ENCODE measurements at places on chromosomes 3 and 15.

DNA sequence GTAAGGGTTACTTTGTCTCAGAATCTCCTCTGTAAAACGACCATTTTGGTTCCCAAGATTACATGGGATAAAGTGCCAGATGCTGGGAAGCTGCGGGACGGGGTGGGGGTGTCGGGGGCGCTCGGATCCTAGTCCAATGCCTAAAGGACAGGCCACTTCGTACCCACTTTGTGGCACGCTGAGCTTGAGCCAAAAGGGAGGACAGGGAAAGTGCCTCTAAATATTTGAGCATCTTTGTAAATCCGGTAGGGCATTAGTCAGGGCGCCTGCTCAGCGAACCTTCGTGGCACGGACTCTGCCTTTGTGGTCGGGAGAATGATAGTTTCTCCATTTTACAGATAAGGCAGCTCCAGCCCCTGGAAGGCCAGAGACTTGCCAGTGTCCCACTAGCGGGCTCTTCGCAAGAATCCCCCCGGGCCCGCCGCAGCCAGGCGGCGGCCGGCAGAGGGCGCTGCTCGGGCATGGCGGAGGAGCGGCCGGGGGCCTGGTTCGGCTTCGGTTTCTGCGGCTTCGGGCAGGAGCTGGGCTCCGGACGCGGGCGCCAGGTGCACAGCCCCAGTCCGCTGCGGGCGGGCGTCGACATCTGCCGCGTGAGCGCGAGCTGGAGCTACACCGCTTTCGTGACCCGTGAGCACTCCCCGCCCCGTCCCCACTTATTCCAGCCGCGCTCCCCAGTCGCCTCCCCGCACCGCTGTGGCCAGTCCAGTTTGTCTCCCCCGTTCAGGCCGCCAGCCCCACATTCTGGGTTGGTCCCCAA, 1.8 kb downstream of the RCCD1 start:
- peak; percentile 41 for DNase-seq

DNA sequence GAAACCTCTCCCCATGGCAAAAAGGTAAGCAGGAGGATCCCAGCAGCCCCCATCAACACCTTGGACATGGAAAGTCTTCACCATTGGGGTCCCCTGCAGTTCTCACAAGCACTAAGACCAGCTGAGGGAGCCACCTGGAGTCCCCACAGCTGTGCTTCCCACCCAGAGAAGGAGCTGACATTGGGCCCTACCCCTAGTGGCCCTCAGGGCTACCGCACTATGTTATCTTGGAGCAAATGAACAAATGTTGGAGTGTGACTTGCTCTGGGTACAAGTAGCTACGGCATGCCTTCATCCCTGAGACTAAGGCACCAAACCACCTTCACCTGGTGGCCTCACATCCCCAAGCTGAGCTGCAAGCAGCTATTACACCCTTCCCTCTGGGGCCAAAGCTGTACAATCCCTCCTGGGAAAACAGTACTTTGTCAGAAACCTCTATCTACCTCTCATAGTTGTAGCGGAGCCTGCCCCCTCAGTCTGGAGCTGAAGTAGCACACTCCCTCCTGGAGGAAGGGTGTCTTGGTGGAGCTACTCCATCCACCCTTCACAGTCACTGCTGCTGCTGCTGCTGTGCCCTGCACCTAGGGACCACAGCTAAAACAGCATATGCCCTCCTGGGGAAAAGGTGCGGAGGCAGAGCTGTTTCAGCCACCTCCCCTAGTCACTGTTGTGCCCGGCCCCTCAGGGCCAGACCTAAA, 42.7 kb downstream of the SERP1 start:
- DNase-seq = no peak

- DNase-seq = no peak
These were observed 89.2 kb downstream of the TMEM108 start for GRCh38 chr3:133127381-133127780.

GRCh38 chr3:28485164-28485563, 136.5 kb upstream of the AZI2 start:
- no peak for DNase-seq

DNA sequence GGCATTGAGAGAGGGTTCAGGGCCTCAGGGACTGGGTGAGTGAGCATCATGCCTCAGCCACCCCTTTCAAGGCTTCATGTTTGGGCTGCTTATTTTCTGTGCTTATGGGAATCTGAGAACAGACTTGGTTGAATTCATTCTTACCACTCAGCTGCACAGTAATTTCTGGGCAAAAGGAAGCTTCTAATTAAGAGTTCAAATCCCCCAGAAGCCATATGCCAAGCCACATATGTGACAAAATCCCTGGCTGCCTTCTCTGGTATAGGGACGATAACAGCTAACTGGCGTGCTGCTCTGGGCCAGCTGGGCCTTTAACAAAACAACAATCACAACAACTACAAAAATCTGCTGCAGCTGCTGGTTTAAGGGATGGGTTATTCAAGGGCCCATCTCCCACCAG, 181.0 kb upstream of the ANKRD28 start:
- no peak for DNase-seq

- DNase-seq = no peak
These were observed 126.9 kb upstream of the MEF2A start for GRCh38 chr15:99438691-99439523.

GRCh38 chr15:76460871-76461270, 124.3 kb downstream of the ISL2 start:
- DNase-seq = no peak

DNA sequence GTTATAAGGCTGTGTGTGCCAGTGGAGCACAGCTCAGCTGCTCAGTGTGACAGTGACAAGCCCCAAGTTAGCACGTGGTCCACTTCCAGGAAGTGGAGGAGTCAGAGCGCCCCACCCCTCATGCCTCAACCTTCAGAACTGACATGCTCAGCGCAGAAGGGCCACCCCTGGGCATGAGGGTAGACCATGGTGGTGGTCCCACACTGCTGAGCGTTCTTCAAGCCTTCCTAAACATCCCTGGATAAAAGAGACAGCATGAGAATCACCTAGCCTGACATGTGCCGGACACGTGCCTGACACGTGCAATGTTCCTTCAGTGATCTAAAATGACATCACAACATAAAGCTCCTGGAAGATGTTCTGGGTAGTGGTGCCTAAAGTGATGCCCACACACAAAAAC, 16.8 kb downstream of the ATP10A start:
- DNase-seq = no peak

DNA sequence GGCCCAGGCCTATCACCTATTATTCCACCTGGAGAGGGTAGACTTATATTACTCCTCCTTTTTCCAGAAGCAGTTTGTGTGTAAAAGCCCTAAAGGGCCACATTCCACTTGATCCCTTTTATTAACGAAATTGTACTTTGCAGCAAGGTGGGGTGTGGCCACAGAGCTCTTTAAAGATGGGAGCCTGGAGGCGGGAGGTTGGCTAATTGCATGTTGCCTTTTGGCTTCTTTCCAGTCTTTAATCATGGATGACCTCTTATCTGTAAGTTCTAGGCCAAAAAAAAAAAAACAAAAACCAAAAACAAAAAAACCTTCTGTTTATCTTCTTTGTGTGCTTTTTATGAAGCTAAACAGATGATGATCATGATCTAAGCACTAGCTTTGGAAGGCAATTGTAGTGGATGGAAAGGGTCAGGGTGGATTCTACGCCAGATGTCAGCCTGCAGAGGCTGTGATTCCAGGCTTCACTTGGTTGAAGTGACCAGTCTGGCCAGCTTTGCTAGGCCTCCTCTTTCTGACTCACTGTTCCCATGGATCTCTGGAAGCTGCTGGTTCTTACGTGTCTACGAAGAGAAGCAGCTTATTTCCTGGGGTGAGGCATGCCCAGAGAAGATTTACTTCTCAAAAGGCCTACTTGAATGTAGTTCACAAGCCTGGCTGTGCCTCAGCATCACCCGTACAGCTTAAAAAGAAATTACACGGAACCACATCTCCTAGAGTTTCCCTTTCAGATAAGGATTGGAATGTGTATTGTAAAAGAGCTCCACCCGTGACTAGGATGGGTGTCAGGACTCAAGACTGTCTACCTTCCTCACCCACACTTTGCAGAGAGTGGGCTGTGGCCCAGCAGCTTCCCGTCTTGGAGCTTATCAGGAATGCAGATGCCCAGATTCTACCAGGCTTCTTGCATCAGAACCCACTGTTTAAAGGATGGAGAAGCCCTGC, 330.9 kb upstream of the C2CD4B start:
- DNase-seq = no peak

GRCh38 chr15:69082021-69082502, 67.6 kb downstream of the NOX5 start:
- no peak for DNase-seq

GRCh38 chr3:184361532-184361931, at the start of the genes CLCN2 and POLR2H:
Gene CLCN2, minus strand, starts transcription at chr3:184361605. Its CDS starts 126 bp downstream, at chr3:184361479.
Gene POLR2H, plus strand, starts transcription at chr3:184361710. Its CDS starts 1,783 bp downstream, at chr3:184363493.
- DNase-seq = peak; percentile 10

GRCh38 chr3:195753581-195753980, 32.8 kb downstream of the MUC20 start:
- no peak for DNase-seq

GRCh38 chr3:150049317-150049716, 78.6 kb upstream of the PFN2 start:
- DNase-seq = no peak

- DNase-seq = no peak
These were observed 168.1 kb upstream of the SATB1 start for GRCh38 chr3:18593231-18593630.

- no peak for DNase-seq
These were observed 3.6 kb downstream of the PXK start for GRCh38 chr3:58336135-58336882.

GRCh38 chr15:34987609-34988026, 469 bp downstream of the ZNF770 start:
- DNase-seq = no peak

GRCh38 chr3:32292085-32292796, 53.8 kb downstream of the CMTM8 start:
- no peak for DNase-seq

DNA sequence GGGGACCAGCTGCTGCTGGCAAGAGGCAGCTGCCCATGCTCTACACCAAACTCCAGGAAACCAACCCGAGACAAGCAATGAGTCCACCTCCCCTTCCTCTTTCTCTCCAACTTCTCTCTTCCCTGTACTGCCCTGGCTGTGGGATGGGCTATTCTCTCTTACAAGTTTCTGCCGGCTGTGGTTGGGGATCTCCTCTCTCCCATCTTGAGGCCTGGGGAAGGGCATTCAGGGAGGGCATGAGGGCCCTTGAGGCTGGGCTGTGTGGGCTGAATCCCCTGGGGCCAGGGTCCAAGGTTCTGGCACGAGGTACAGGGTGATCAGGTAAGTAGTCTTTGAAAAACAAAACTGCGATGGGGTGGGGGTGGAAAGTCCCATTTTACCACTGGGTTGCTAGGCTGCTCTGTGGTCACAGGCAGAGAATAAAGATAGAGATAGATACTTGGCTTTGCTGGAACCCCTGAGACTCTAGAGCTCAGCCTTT, 32.3 kb upstream of the CTSH start:
- no peak for DNase-seq

GRCh38 chr15:94263341-94264273, 32.2 kb downstream of the MCTP2 start:
- no peak for DNase-seq

DNA sequence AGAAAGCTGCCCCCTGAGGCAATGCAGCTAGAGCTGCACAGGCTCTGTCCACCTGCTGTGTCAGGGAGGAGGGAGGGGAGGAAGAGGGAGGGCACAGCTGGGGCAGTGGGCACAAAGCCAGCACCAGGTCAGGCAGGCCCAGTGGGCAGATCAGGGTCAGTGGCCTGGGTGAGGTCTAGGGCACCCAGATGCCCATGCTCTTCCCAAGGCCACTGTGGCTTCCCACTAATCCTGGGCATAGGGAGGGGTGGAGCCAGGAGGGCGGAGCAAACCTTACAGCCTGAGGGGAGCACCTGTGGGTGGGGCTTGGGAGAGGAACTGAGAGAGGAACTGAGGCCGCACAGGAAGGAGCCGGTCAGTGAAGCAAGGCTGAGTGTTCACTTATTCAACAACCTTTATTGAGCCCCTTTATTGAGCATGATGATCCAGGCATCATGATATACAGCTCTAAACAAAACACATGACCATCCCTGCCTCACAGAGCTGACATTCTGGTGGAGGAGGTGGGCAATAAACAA, 55.0 kb downstream of the RHCG start:
- no peak for DNase-seq

GRCh38 chr3:196555295-196555694, 13.1 kb downstream of the WDR53 start:
- no peak for DNase-seq

GRCh38 chr3:69821133-69821532, 81.9 kb downstream of the MITF start:
- no peak for DNase-seq

- no peak for DNase-seq
These were observed 511.1 kb upstream of the UBE2E2 start for GRCh38 chr3:22691856-22692628.

GRCh38 chr3:46564190-46565021, 1.7 kb downstream of the LRRC2 start:
- DNase-seq = no peak

DNA sequence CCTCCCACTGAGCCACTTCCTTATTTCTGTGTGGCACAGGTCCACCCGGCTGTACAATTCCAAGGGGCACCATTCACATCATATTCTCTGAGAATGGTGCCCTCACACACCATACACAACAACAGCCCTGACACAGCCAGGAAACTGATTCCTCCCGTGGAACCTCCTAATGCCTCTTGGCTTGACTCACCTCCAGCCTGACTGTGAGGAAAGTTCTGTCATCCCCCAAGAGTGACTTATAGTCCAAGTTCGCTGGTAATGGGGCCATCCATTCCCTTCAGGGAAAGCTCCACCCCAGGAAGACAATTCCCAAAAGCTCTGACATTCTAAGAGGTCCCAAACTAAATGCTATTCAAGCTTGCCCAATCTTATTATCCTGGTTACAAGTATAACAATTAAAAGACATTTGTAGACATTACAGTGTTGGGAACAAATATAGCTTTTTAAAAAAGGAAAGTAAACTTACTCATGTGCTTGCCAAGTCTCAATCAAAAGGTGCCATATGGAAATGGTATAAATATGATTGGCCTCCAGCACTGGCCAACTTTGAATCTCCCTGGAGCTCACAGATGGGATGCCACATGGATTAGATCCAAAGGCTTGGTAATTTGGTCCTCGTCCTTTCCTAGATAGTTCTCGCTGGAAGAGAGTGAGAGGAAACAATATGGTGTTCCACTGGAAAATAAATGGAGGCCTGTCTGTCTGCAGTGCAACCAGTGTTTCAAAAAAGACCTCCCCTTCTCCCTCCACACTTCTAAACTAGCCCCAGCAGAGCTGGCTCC, 56.3 kb upstream of the PSMD6 start:
- no peak for DNase-seq

GRCh38 chr15:78351539-78351938, 11.4 kb downstream of the CRABP1 start:
- DNase-seq = no peak

GRCh38 chr15:75171408-75171807, 30.3 kb upstream of the C15orf39 start:
- DNase-seq = no peak

DNA sequence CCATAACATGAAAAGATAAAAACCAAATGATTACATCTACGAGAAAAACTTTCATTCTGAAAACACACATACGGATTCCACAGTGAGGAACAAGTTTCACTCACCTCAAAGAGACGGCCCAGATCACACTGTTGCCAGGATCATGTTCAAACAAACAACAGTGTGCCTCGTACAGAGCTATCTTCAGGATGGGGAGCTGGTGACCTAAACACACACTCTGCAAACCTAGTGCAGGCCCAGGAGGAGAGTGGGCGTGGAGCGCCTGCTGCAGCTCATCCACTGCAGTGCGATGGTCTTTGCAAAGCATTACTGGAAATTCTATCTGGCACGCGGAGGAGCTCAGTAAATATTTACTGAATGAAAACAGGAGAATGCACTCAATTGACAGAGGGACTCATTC, 38.5 kb downstream of the TAMM41 start:
- DNase-seq = no peak
